ENCODE measurements at places on chromosomes 1 and 21. TPM values are rescaled to one million over a fixed set of nuclear protein-coding genes. Genes with fewer than 3 reads are reported as not detected.

Gene CDCA8
- 0.36 TPM for total RNA-seq

Gene TXNIP
- total RNA-seq = 1,317 TPM

Gene MIXL1
- not detected for total RNA-seq

Gene ADAM30
- not detected for total RNA-seq

Gene RPE65
- total RNA-seq = not detected

Gene GJC2
- 2.1 TPM for total RNA-seq

- H3K4me3 ChIP-seq = no peak overlapping the region
- no peak for DNase-seq
- H3K4me1 ChIP-seq = no peaks in the 10 kb centered on the region
- H3K36me3 ChIP-seq = no peaks in the 10 kb centered on the region
Measured at GRCh38 chr1:211198880-211199279, 60.3 kb upstream of the RCOR3 start.

DNA sequence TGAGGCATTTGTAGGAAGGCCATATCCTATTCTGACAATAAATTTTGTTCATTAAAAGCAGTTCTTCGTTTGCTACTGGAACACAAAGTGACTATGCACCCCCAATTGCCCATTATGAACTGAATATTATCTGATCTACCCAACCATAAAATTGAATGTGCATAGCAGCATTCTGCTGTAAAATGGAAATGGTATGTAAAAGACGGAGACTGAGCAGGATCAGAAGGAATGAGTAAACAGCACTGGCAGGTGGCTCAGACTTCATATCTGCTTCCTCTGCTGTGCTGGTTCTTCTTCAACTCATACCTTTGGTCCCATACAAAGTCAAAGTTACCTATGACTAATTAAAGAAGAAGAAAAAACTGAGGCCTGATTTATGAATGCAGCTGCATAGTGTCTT lies 339.5 kb downstream of the PLA2G4A start:
- H3K4me1 ChIP-seq = no peaks in the 10 kb centered on the region
- H3K4me3 ChIP-seq = no peak overlapping the region
- no peaks in the 10 kb centered on the region for H3K27me3 ChIP-seq

- no peaks in the 10 kb centered on the region for H3K27me3 ChIP-seq
- peak overlapping the region; percentile 87 for H3K27ac ChIP-seq
- peaks cover 25% of the 10 kb centered on the region for H3K4me1 ChIP-seq
- peak; percentile 48 for DNase-seq
- H3K36me3 ChIP-seq = peaks cover 17% of the 10 kb centered on the region
Measured at GRCh38 chr1:244050014-244050834, 859 bp upstream of the ZBTB18 start.

DNA sequence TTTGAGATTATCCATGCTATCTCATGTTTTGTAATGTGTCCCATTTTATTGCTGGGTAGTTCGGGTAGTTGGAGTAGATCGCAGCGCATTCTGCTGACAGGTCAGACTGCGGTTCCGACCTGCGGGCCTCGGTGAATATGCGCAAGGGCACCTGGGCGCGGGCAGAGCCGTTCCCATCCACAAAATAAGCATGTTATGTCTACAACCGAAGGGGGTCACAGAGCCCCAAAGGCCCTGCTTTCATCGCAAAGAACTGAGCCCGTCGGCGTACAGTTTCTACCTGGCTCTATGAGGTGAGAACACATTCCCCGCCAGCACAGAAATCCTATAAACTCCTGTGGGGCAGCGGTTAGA lies 88.4 kb downstream of the PRKAB2 start:
- no peaks in the 10 kb centered on the region for H3K36me3 ChIP-seq
- peaks cover 37% of the 10 kb centered on the region for H3K4me1 ChIP-seq
- no peak for DNase-seq
- H3K4me3 ChIP-seq = peak overlapping the region; percentile 72

GRCh38 chr1:154752273-154753030 lies 117.6 kb downstream of the KCNN3 start:
- H3K27ac ChIP-seq = no peak overlapping the region
- H3K4me1 ChIP-seq = peaks cover 14% of the 10 kb centered on the region
- no peaks in the 10 kb centered on the region for H3K36me3 ChIP-seq
- H3K27me3 ChIP-seq = no peaks in the 10 kb centered on the region

DNA sequence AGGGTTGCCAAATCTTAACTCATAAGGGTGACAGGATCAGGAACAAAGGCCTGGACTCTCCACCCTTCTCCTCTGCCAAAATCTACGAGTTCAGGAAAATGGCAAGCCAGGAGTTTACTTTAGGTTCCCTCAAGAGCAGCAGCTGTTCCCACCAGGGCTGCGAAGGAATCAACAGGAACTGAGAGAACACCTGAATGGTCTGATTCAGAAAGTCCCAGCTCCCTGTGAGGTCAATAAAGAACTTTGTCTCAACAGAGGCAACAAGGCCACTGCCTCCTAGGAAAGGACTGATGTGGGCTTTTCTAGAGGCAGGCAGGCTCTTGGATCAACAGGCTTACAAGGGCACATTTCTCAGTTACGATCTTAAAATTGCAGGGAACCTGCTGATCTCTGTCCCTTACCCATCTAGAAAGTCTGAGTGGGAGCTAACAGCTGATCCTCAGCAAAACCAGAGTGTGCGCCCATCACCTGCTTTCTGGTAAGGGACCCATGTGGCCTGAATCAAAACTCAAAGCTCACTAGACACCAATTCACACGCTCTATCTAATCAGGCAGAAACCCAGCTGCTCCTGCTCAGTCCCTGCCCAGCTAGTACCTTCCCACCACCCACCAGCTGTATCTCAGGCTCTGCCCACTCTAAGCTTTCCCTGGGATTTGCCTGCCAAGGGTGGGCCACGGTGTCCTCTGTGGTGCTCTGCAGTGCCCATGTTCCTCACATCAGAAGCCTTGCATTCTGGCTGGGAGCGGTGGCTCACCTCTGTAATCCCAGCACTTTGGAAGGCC lies 83.1 kb downstream of the CAPZB start:
- no peak overlapping the region for H3K4me3 ChIP-seq
- no peaks in the 10 kb centered on the region for H3K27me3 ChIP-seq
- H3K36me3 ChIP-seq = peaks cover 58% of the 10 kb centered on the region
- no peak overlapping the region for H3K27ac ChIP-seq
- no peak for DNase-seq

DNA sequence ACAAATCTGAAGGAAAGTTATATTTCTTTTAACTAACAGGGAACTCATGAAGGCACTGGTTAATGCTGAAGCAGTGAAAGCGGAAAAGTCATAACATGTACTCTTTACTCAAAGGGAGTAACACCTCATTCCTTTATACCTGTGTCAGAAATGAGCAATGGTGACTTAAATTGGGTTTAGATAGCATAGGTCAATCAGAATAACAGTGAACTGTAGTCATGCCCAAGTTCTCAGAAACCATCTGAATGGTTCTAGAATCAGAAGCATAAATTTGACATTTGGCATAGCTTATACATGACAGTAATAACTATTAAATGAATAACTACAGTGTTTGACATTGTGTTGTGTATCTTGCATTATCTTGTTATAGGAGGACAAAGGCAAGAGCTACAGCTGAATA lies 382.0 kb downstream of the NUF2 start:
- no peak overlapping the region for H3K27ac ChIP-seq
- no peaks in the 10 kb centered on the region for H3K36me3 ChIP-seq
- no peaks in the 10 kb centered on the region for H3K4me1 ChIP-seq
- no peak for DNase-seq

GRCh38 chr1:228818928-228819630 lies 83.8 kb downstream of the RHOU start:
- no peak overlapping the region for H3K4me3 ChIP-seq
- no peaks in the 10 kb centered on the region for H3K4me1 ChIP-seq
- no peaks in the 10 kb centered on the region for H3K36me3 ChIP-seq

- no peaks in the 10 kb centered on the region for H3K4me1 ChIP-seq
- DNase-seq = no peak
- H3K27ac ChIP-seq = no peak overlapping the region
- no peaks in the 10 kb centered on the region for H3K27me3 ChIP-seq
- no peaks in the 10 kb centered on the region for H3K36me3 ChIP-seq
- no peak overlapping the region for H3K4me3 ChIP-seq
Measured at GRCh38 chr1:157652859-157653493, 47.6 kb downstream of the FCRL3 start.

GRCh38 chr1:24720152-24720551 lies 25.1 kb upstream of the CLIC4 start:
- no peak for DNase-seq
- H3K27me3 ChIP-seq = no peaks in the 10 kb centered on the region
- no peaks in the 10 kb centered on the region for H3K36me3 ChIP-seq
- H3K4me3 ChIP-seq = no peak overlapping the region
- H3K27ac ChIP-seq = no peak overlapping the region

- H3K27me3 ChIP-seq = no peaks in the 10 kb centered on the region
- no peak overlapping the region for H3K27ac ChIP-seq
- H3K4me1 ChIP-seq = peaks cover 40% of the 10 kb centered on the region
- no peak overlapping the region for H3K4me3 ChIP-seq
- no peak for DNase-seq
- no peaks in the 10 kb centered on the region for H3K36me3 ChIP-seq
Measured at GRCh38 chr21:45471525-45472221, 66.7 kb downstream of the COL18A1 start.

Data from CD4-positive, alpha-beta T cell (primary cell).